ENCODE measurements at places on chromosomes 7 and 10.

DNA sequence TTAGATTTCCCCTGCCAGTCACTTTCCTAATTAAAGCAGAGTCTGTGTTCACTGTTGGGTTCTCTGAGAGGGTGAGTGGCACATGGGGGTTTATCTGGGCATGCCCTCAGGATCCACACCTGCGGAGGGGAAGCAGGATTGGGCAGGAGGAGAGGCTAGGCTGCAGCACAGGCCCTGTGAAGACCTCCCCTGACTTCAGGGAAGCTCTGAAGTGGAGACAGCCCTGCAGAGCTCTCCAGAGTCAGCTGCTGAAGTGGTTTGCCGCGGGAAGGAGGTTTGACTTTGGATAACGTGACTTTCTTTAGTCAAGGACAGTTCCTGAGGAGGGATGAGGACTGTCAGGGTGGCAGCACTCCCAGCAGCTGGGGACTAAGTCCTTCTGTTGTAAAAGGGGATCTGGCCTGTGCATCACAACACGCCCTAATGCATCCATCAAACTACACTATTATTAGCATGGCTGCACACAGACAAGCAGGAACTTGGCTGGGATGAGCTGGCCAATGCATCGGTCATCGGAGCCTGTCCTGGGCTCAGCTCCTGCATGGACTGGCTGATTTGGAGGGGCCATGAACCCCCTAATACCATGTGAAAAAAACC, 50.9 kb upstream of the LEP start:
- DNase-seq = no peak

DNA sequence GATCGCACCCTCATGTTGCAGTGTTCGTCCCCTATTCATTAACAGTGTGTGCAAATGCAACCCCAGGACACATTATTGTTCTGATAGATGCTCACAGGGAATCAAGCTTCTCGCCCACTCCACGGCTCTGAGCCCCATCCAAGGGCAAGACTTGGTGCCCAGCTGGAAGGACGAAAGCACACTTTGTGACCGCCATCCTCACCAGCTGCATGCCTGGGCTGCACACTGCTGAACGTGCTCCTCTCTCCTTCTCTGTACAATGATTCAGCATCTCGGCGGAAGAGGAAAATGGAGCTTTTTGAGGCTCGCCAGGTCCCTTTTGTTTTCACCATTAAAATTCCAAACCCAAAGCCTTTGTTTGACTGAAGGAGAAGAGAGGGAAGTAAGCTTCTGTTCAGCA, 41.9 kb downstream of the MKI67 start:
- DNase-seq = no peak

DNA sequence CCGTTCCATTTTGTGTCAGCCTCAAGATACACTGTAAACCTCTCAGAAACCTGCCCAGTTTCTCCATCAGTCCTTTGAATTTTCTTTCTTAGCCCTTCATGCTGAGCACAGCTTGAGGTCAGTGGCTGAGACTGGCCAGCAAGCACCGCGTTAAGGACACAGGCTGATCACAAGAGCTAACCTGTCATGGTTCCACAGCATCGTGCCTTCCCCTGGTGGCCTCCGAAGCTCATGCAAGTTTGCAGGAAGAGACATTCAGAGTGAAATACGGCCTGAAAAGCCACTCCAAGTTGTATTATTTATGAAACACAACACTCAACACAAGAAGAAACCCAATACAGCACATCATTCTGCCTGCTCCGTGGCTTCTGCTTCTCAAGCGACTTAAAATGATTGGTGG, 57.0 kb upstream of the PFKP start:
- no peak for DNase-seq

- no peak for DNase-seq
Measured at GRCh38 chr7:155299535-155300202, 2.0 kb downstream of the INSIG1 start.

DNA sequence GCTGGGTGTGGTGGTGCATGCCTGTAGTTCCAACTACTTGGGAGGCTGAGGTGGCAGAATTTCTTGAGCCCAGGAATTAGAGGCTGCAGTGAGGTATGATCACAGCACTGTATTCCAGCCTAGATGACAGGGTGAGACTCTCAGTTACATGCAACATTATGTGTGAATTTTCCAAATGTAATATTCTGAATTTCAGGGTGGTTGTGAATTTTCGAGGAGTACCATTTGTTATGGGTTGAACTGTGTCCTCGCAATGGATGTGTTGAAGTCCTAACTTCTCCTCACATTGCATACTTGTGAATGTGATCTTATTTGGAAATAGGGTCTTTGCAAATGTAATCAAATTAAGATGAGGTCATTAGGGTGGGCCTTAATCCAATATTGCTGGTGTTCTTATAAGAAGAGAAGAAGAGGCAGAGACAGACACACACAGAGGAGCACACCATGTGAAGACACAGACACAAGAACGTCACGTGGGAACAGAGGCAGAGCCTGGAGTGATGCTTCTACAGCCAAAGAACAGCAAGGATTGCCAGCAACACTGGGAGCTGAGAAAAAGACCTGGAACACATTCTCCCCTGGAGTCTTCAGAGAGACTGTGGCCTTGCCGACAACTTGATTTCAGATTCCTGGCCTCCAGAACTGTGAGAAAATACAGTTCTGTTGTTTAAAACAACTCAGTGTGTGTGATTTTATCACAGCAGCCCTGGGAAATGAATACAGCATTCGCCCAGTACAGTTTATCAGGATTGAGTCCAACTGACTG, 91.9 kb downstream of the ZNF783 start:
- no peak for DNase-seq

All from activated T-helper 9 cell treated with anti-CD3 and anti-CD28 coated beads, Interleukin-2, amount 50 U/mL, for 16 hours (primary cell).